ENCODE measurements at places on chromosomes 3 and 15.

GRCh38 chr3:45894015-45894414 lies 7.7 kb downstream of the CCR9 start:
- no peak for DNase-seq

DNA sequence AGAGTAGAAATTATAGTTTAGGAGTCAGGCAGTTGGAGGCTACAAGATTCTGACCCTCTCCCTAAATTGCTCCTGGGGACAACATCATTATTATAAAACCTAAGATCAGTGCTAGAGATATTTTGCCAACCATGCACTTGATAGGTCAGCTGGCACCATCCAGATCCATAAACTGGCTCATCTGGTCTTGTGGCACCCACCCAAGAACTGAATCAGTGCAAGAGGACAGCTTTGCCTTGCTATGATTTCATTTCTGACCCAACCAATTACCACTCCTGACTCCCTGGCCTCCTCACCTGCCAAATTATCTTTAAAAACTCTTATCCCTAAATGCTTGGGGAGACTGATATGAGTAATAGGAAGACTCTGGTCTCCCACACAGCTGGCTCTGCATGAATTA lies 461.1 kb upstream of the TGFBR2 start:
- DNase-seq = no peak

GRCh38 chr3:123745184-123745855 lies 138.8 kb downstream of the MYLK start:
- no peak for DNase-seq

DNA sequence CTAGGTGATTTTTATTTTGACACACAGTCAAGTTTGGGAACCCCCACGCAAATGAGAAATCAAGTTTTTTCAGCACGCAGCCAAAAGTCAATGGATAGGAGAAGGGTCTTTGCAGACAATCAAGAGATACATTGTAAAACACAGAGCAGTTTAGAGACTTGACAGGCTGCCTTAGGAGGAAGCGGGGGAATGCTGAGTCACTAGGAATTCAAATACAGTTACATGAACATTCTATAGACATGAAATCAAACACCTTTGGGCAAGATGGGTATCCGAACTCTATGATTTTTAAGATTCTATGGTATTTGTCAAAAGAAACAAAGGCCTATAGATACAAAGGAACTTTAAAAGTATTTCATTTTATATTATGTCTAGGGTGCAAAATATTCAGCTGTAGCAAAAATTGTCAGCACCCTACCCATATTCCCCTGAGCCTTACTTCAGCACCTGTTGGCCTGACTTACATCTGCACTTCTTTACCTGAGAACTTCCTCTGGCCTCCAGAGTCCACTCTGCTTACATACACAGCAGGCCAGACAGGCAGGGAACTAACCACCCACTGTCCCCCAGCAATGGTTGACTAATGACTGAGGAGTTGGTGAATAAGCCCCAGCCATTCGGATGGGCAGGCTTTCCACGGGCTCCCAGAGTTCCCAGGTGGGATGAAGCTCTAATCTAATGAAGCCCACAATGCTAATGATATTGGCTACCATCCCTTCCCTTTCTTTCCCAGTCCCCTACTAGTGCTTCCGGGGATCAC lies 289.3 kb upstream of the RORA start:
- DNase-seq = no peak

GRCh38 chr15:80659375-80659774 lies 35.7 kb upstream of the ABHD17C start:
- no peak for DNase-seq

DNA sequence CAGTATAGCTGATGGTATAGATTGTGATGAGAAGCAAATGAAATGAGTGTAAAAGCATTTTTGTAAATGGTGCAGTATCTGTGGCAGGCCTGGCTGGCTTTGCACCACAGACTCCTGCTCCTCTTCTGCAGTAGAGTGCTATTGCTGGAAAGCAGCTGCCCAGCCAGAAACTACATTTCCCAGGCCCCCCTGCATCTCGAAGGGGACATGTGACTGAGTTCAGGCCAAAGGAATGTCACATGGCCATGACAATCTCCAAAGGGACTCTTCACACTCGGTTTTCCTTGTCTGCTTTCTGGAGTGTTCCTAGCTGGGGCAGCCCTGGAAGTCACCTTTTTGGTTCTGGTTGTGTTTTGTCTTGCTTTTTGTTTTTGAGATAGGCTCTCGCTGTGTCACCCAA lies 277.1 kb downstream of the SUCLG2 start:
- DNase-seq = no peak

DNA sequence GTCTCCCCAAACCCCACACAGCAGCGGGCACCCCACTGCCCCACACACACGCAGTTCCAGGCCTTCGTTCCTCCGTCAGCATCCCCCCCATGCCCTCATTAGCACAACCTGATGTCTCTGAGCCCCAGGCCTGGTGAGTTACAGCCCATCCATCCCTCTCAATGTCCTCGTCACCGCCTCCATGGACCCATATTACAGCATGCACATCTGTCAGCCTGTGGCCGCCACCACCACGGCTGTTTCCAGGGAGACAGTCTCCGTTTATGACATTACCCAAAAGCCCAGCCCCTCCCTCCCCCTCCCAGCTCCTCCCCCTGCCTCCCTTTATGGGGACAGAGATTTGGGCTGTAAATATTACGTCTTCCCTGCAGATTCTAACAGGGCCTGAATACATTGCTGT lies 143.1 kb upstream of the LINGO1 start:
- DNase-seq = no peak

GRCh38 chr3:8755564-8756237 lies 13.7 kb downstream of the OXTR start:
- no peak for DNase-seq

GRCh38 chr3:163547014-163547685 lies 1531.1 kb downstream of the SI start:
- no peak for DNase-seq

DNA sequence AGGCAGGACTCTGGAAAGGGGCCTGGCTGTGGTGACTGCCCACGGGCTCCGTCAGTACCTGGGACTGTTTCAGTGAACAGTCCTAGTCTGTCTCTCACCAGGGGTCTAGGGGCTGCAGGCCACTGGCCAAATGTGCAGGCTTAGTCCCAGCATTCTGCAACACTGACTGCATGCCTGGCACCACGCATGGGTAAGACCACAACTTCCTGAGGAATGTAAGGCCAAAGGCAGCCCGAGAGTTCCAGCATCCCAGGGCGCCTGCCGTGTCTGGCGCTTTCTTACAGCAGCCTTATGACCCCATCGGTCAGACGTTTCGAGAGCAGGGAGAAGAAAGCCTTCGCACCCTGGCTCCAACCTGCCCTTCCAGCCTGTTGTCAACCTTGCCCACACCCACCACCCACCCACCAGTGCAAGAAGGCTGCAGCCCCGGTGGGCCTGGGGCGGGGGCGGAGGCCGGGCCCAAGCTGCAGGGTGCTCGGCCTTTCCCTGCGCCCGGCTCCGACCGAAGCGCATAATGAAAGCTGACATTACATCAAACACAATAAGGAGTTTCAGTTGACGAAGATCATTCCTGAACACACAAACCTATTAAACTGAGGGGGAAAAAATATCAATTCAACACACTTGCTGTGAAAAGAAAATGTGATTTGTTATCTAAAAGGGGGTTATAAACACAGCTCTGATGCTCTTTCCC lies 29.5 kb upstream of the TMEM115 start:
- no peak for DNase-seq

DNA sequence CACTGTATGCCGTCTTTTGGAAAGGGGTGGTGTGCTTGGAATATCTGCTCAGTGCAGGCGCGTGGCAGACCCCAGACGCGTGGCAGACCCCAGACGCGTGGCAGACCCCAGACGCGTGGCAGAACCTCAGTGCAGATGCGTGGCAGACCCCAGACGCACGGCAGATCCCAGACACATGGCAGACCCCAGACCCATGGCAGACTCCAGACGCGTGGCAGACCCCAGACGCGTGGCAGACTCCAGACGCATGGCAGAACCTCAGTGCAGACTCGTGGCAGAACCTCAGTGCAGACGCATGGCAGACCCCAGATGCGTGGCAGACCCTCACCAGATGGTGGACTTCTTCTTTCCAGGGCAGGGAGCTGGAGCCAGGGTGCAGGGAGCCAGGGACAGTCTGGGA lies 637 bp upstream of the MUC4 start:
- DNase-seq = no peak

DNA sequence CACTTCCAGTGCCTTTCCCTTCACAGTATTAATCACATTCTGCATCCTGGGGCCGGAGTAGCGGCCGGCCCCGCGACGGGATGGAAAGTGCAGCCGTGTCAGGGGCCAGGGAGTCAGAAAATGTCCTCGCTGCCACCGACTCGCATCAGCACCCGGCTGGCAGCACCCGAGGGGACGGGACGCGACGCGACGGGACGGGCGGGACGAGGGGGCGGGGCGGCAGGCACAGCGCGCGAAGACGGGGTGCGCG lies 353 bp downstream of the ATG3 start:
- peak; percentile 29 for DNase-seq

- DNase-seq = no peak
Observed at GRCh38 chr3:217099-217813, 20.7 kb downstream of the CHL1 start.

GRCh38 chr3:13253208-13253937 lies 166.7 kb downstream of the NUP210 start:
- no peak for DNase-seq

- no peak for DNase-seq
Observed at GRCh38 chr3:186757686-186758220, 25.6 kb upstream of the EIF4A2 start.

GRCh38 chr3:134847349-134847748 lies 52.3 kb downstream of the EPHB1 start:
- no peak for DNase-seq

DNA sequence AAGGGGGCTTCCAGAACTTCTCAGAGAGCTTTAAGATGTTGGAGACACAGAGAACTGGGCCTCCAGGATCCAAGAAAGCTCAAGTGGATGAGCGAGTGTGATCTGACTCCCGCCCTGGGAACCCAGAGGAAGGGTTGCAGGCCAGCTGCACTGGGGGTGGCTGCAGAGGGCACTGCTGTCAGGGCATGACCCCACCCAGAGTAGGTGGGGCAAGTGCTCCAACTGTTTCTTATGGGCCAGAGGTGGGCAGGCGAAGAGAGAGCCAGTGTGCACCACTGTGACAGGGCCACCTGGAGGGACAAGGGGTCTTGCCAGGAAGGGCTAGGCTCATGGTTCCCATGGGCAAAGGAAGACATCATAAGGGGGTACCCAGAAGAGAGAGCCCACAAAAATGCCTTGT lies 48.8 kb downstream of the EXOG start:
- no peak for DNase-seq

DNA sequence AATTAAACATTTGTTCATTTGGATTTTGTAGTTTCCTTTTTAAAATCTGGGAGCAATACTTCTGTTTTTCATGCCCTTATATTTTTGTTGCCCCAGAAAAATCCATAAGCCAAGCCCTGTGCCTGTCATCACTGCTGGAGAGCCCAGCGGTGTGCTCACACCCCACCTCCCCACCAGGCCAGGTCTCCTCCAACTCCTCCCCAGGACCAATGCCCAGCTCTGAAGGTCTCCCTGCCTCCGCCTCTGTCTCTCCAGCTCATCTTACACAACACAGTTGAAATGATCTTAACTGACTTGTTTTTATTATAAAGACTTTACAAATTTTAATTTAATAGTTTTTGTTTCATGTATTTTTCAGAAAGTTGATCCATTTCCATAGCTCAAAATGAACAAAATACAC lies 66.4 kb downstream of the RHCG start:
- no peak for DNase-seq

DNA sequence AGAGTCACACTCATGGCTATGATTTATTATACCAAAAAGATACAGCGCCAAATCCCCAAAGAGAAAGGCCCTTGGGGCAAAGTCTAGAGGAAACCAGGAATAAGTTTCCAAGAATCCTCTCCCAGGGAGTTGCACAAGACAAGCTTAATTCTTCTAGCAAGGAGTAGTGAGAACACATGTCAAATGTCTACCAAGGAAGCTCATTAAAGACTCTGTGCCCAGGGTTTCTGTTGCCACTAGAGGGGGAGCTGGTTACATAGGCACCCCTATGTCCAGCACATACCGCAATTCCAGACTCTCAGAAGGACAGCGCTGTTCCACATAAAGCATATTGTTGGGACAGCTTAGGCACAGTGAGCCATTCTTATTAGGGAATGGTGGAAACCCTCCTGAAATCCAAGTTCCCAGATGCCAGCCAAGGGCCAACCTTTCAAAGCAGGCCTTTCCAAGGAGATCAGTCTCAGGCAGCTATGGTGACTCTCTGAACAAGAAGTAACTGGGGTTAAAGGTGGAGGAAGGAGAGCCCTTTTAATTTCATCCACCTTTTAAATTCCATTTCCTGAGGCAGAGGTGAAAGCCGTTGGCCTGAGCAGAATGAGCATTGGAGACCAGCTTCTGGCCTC lies 194.2 kb downstream of the UACA start:
- DNase-seq = no peak

GRCh38 chr3:171815973-171816595 lies 5.8 kb upstream of the PLD1 start:
- DNase-seq = no peak

DNA sequence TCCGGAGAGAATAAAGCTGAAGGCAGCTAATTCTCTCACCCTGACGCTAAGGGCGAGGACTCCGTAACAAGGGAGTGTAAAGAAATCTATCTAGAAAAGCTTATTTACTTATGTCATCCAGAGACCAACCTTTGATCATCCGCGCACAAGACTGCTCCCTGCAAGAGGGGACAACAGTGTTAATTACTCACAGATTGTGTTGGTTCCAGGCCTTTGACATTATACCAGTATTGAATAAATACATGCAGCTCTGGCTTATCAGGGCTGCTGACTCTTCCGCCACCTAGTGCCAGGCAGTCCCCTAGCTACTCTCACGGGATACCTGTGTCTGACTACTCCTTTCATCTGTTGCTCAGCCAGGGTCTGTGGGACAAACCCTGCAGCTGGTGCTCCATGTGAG lies 211.7 kb downstream of the DTWD1 start:
- DNase-seq = no peak

DNA sequence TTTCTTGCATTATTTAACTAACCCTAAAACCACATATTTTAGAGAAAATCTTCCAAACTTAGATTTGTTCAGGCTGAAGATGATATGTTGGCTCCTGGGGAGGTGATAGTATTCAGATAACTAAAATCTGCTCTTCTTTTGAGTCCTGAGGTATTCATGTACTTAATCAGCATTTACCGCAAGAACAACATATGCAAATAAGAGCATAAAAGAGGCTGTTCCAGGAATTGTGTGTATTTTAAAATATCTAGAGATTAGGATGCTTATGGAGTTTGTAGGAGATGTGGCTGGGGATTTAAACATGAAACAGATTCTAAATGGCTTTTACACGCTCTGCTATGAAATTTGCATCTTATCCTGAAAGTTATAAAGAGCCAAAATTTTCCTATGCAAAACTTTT lies 298.2 kb downstream of the EPHA3 start:
- no peak for DNase-seq

GRCh38 chr3:153881201-153881600 lies 240.0 kb upstream of the ARHGEF26 start:
- no peak for DNase-seq

GRCh38 chr3:53524566-53524965 lies 30.2 kb downstream of the CACNA1D start:
- DNase-seq = no peak
